HFFc6 (cell line): ENCODE measurements at places on chromosomes 7 and 10. TPM values are rescaled to one million over a fixed set of nuclear protein-coding genes. Genes with fewer than 3 reads are reported as not detected.

Gene TAS2R41
- not detected in 3 replicates for total RNA-seq

Gene FANK1
- 0.57 to 1.5 TPM (median 0.63 TPM) in 3 replicates for total RNA-seq

Gene FRAT1
- total RNA-seq = 1.0 to 1.3 TPM (median 1.1 TPM) in 3 replicates

Gene CAV2
- total RNA-seq = 194 to 256 TPM (median 253 TPM) in 3 replicates

Gene SEMA3C
- 58.3 to 74.1 TPM (median 63.5 TPM) in 3 replicates for total RNA-seq

Gene CYP17A1
- total RNA-seq = not detected in 3 replicates

Gene MDH2
- total RNA-seq = 224 to 250 TPM (median 233 TPM) in 3 replicates

Gene CYP2C8
- total RNA-seq = not detected in 2 replicates

Gene SLC39A12
- not detected in 3 replicates for total RNA-seq

Gene CDH23
- 0.03 to 0.05 TPM in 2 of 3 replicates, not detected in the other for total RNA-seq

Gene FAM25G
- total RNA-seq = not detected in 2 replicates

Gene CCDC71L
- 110 to 148 TPM (median 122 TPM) in 3 replicates for total RNA-seq

Gene EPO
- total RNA-seq = not detected in 3 replicates

Gene JAZF1
- total RNA-seq = 17.5 to 21.6 TPM (median 20.2 TPM) in 3 replicates

Gene ZNF107
- total RNA-seq = 2.9 and 3.5 TPM in 2 replicates

Gene TMEM196
- not detected in 3 replicates for total RNA-seq

Gene SERPINE1
- total RNA-seq = 1,001 to 2,183 TPM (median 1,609 TPM) in 3 replicates

Gene LFNG
- total RNA-seq = 10.3 to 11.7 TPM (median 10.5 TPM) in 3 replicates

Gene UCN3
- not detected in 3 replicates for total RNA-seq

Gene AKR1C2
- total RNA-seq = 0.78 and 0.97 TPM in 2 replicates

Gene GPER1
- 4.8 to 7.9 TPM (median 6.1 TPM) in 3 replicates for total RNA-seq

Gene GNGT1
- not detected in 3 replicates for total RNA-seq

Gene NUPR2
- total RNA-seq = not detected in 3 replicates

Gene C7orf33
- not detected in 2 replicates for total RNA-seq

Gene GRM8
- total RNA-seq = not detected in 3 replicates

Gene FAM25C
- not detected in 3 replicates for total RNA-seq

Gene CALHM1
- not detected in 3 replicates for total RNA-seq

Gene HTR7
- 0.23 to 0.59 TPM (median 0.27 TPM) in 3 replicates for total RNA-seq

Gene RARRES2
- total RNA-seq = not detected in 3 replicates

Gene MRLN
- not detected in 3 replicates for total RNA-seq

Gene LEP
- not detected in 3 replicates for total RNA-seq

Gene RADIL
- total RNA-seq = 0.09 to 0.57 TPM in 2 of 3 replicates, not detected in the other

Gene CYREN
- 29.1 to 32.8 TPM (median 31.6 TPM) in 3 replicates for total RNA-seq
